ENCODE measurements at places on chromosomes 2 and 18. TPM values are rescaled to one million over a fixed set of nuclear protein-coding genes. Genes with fewer than 3 reads are reported as not detected.

DNA sequence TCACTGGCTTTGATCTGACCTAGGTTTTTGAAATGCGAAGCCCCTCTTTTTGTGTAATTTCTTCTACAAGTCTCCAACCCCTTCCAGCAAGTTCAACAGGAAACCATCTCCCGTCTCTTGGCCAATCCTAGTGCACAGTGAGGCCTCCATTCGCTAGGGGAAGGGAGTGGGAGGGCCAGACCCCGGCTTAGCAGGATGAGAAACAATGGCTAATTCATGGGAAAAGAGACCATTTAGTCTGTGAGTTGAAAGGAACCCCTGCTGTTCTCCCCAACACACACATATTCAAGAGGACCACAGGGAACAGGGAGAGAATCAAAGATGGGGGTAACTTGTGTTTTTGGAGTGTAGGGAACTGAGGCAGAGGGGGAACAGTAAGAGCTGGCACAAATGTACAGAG is 83.0 kb downstream of the RTN4 start:
- peaks cover 20% of the 10 kb centered on the region for H3K4me1 ChIP-seq
- peaks cover 21% of the 10 kb centered on the region for H3K36me3 ChIP-seq
- H3K27me3 ChIP-seq = no peaks in the 10 kb centered on the region
- no peak overlapping the region for H3K4me3 ChIP-seq
- no peak for DNase-seq
- H3K27ac ChIP-seq = no peak overlapping the region

DNA sequence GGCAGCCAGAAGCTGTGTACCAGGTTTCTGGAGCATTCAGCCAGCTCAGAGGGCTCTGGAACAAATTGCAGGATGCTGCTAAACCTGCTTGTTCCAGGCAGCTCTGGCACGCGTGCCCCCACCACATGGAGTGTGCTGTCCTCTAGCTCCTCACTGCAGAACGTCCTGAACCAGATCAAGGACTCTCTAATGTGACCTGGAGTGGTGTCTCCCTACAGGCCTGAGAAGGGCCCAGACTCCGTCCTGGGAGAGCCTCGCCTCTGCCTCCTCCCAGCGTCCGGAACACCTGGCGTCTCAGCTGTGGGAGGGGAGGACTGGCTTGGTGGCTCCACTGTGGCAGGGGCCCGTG is 115.6 kb upstream of the GPC1 start:
- no peak overlapping the region for H3K27ac ChIP-seq
- H3K36me3 ChIP-seq = no peaks in the 10 kb centered on the region
- H3K4me3 ChIP-seq = no peak overlapping the region
- no peak for DNase-seq

DNA sequence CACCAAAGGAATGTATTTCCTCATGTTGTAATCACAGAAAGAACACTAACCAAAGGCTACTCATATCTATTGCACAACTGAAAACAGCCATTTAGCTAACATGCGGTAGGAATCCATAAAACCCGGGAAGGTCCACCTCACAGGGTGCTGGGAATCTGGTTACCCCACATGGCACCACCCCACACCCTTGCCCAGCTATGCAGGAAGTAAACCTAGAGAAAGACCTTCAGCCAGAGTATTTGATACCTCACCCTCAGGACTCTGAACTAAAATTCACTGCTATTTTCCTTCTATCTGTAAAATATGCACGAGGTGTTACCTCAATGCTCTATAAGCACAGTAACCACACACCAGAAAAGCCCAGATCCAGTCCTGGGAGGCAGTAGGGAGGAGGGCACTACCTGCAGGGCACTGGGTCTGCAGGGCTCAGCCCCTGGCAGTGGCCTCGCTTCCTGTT is 45.8 kb downstream of the PTPN2 start:
- peak overlapping the region; percentile 57 for H3K4me3 ChIP-seq
- H3K27me3 ChIP-seq = no peaks in the 10 kb centered on the region
- DNase-seq = peak; percentile 32
- peaks cover 12% of the 10 kb centered on the region for H3K36me3 ChIP-seq
- H3K27ac ChIP-seq = peak overlapping the region; percentile 97

DNA sequence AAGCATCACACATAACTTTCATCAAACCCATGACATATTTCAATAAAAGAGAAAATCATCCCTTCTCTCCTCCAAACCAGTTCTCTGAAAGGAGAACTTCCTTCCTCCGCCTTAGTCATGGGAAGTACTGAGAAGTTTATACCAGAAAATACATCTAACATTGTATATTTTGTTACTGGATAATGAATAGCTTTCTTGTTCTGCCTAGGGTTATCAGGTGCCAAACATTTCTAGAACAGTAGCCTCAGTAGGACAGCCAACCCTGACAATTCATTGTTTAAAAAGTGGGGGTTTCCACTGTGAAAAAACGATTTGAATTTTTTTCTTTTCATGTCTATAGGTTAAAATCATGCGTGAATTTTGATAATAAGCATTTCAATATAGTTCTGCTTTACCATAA is 16.0 kb upstream of the DAW1 start:
- no peak for DNase-seq
- H3K4me1 ChIP-seq = peaks cover 21% of the 10 kb centered on the region
- no peaks in the 10 kb centered on the region for H3K36me3 ChIP-seq
- H3K4me3 ChIP-seq = no peak overlapping the region

DNA sequence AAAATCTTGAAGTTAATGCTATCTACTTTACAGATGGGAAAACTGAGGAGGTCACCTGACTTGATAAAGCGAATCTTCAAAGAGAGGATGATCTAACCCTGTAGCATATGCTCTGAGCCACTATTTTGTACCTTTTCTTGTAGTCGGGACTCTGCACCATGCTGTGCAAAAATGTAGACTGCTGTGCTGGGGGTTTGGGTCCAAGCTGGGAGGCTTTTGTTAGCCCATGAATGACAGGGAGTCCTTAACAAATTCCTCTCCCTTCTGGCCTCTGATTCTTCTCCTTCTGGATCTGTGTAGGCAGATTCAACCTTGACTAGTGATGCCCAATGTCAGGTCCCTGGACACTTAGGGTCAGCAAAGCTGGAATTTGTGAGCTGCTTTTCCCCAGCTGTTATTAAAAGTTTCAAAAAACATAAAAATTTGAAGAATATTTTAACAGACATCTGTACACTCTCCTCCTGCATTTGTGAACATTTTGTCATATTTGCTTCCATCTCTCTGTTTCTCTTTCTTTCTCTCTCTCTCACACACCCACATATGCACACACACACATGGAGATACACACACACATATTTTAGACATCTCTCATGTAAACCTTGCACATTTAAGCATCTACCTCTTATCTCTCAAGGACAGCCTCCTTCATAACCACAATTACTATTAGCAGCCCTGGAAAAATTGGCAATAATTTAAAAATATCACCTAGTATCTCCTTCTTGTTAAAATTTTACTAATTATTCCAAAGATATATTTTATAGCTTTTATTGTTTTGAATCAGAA is 335.0 kb upstream of the TRIB2 start:
- no peak overlapping the region for H3K27ac ChIP-seq
- H3K4me1 ChIP-seq = no peaks in the 10 kb centered on the region
- no peaks in the 10 kb centered on the region for H3K27me3 ChIP-seq
- H3K36me3 ChIP-seq = no peaks in the 10 kb centered on the region
- no peak overlapping the region for H3K4me3 ChIP-seq

GRCh38 chr2:119674711-119675500 is 4.1 kb upstream of the TMEM177 start:
- H3K4me3 ChIP-seq = no peak overlapping the region
- H3K27me3 ChIP-seq = no peaks in the 10 kb centered on the region
- H3K4me1 ChIP-seq = peaks cover 2% of the 10 kb centered on the region
- DNase-seq = no peak
- H3K36me3 ChIP-seq = no peaks in the 10 kb centered on the region
- H3K27ac ChIP-seq = no peak overlapping the region

GRCh38 chr18:77061946-77062517 is 70.6 kb downstream of the MBP start:
- no peaks in the 10 kb centered on the region for H3K27me3 ChIP-seq
- H3K27ac ChIP-seq = no peak overlapping the region
- DNase-seq = no peak
- peaks cover 58% of the 10 kb centered on the region for H3K4me1 ChIP-seq
- peaks cover 28% of the 10 kb centered on the region for H3K36me3 ChIP-seq

GRCh38 chr2:176074919-176075425 is 8.8 kb downstream of the EVX2 start:
- no peak for DNase-seq
- H3K4me1 ChIP-seq = no peaks in the 10 kb centered on the region
- H3K4me3 ChIP-seq = no peak overlapping the region
- no peaks in the 10 kb centered on the region for H3K36me3 ChIP-seq
- H3K27ac ChIP-seq = no peak overlapping the region
- peaks cover 91% of the 10 kb centered on the region for H3K27me3 ChIP-seq

- H3K27ac ChIP-seq = no peak overlapping the region
- no peak overlapping the region for H3K4me3 ChIP-seq
- no peaks in the 10 kb centered on the region for H3K4me1 ChIP-seq
- H3K27me3 ChIP-seq = no peaks in the 10 kb centered on the region
Measured at GRCh38 chr2:123359636-123360035, 665.5 kb upstream of the CNTNAP5 start.

- H3K36me3 ChIP-seq = peaks cover 16% of the 10 kb centered on the region
- H3K27me3 ChIP-seq = no peaks in the 10 kb centered on the region
- H3K27ac ChIP-seq = no peak overlapping the region
- no peak overlapping the region for H3K4me3 ChIP-seq
- no peak for DNase-seq
Measured at GRCh38 chr18:48806551-48807261, 144.1 kb downstream of the SMAD7 start.

The FAM237A gene
- not detected for polyA plus RNA-seq

The FOXI3 gene
- polyA plus RNA-seq = 0.02 TPM

The SERPINB2 gene
- polyA plus RNA-seq = 555 TPM
